Activated T-cell treated with anti-CD3 and anti-CD28 coated beads, Interleukin-2, amount 50 U/mL, for 4 hours (primary cell): ENCODE measurements at places on chromosomes 1 and 21.

DNA sequence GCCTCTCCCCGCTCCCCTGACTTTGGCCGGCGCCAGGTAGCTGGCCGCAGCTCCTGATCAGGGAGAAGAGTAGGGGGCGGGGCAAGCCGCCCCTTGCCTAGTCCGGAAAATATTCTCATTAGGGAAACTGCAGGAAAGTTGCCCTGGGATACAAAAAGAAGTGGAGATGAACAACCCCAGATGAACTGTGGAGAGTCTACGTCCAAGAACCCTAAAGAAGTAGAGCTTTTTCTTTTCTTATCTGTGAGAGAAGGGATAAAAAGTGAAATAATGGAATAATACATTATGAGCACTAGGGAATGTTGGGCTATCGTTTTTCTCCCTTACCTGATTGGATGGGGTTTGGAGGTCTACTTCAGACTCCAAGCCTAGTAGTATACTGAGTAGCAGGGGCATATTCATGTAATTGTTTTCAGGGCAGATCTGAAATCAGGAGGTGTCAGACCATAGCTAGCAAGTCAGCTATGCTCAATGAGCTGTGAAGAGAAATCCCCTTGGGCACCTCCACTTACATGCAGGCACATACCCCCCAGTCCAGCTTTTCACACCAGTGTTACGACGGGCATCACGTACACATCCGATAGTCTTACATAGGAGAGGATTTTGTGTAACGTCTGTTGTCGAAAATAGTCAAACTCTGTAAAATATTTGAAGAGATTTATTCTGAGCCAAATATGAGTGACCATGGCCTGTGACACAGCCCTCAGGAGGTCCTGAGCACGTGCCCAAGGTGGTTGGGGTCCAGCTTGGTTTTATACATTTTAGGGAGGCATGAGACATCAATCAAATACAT, 1.7 kb upstream of the DUSP10 start:
- DNase-seq, result no peak

- DNase-seq, result no peak
Measured at GRCh38 chr1:222904451-222904850, 89.6 kb downstream of the DISP1 start.

DNA sequence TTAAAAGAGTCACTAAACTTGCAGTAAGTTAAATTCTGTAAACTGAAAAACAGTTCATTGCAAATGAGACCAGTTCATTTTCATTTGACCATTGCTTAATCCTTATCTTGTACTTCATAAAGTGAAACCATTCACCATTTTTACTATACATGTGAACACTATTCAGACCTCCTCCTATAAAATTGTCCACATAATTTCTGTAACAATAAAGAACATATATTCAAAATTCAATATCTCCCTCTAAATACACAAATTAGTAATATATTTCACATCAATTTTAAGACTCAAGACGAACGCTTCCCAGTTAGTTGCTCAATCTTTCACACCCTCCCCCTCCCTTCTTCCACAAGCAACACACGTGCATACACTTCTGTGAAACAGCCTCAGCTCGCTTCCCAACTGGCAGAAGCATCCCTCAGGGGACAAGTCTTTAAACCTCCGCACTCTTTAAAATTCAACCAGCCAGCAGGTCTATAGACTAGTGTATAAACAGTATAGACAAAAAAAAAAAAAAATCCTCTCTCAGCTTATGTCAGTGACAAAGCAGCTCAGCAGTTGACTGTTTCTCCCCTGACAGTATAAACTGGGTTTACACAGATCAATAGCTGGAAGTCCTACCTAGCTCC, 99.6 kb downstream of the DENND1B start:
- no peak for DNase-seq

DNA sequence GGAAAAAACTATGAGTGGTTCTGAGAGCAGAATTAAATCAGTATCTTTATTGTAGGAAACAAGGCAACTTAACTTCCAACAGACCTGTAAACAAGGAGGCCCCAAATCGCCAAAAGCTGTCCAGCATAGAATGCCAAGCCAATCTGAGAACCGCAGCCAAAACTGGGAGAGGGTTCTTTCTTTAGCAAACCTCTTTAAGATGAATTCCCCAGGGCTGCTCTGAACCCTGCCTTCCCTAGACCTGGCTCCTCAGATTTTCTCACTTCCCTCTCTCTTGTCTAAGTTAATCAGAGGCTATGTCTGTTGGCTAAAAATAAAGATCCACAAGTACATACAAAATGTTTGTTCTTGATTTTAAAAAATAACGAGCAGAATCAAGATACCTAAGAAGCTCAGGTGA, 141.4 kb downstream of the SMYD3 start:
- no peak for DNase-seq

GRCh38 chr1:81437649-81438048, 363.1 kb upstream of the ADGRL2 start:
- DNase-seq, result no peak

DNA sequence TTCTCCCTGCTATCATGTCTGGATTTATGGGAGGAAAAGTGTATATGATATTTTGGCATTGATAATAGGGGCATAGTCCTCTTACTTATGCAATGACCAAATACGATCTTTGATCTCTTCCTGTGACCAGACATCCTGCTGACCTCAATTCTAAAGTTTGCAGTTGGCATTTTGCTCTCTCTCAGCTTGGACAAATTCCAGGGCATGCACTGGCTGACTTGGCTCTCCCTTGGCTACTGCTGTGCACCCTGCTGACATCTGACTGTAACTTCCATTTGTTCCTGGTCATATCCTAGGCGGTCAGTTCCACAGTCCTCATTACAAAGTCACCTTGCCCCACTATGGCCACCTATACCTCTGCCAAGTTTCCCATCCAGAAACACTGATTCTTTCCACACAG, 380.7 kb upstream of the NR5A2 start:
- no peak for DNase-seq

DNA sequence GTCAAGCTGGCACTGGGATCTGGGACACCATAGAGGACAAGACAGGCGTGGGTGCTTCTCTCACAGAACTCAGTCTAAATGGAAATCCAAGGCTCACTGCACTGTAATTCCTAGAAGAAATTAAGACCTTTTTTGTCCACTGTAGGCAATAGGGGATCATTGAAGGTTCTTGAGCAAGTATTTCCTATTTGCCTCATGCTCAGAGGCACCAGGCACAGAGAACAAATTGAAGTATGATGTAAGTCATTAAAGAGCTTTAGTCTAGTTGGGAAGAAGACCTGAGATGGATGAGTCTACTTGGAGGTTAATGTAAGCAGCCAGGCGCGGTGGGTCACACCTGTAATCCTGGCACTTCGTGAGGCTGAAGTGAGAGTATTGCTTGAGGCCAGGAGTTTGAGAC, 34.6 kb downstream of the EIF2D start:
- DNase-seq, result no peak

DNA sequence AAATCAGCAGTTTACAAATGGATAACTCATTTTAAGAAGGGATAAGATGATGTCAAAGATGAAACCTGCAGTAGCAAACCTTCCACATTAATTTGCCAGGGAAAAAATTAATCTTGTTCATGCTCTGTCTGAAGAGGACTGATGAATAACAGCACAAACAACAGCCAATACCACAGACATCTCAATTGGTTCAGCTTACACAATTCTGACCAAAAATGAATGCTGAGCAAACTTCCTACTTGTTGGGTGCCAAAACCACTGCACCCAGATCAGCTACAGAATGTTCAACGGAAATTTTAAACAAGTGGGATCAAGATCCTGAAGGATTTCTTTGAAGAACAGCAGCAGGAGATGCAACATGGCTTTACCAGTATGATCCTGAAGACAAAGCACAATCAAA, 98.3 kb downstream of the COQ8A start:
- DNase-seq, result no peak

DNA sequence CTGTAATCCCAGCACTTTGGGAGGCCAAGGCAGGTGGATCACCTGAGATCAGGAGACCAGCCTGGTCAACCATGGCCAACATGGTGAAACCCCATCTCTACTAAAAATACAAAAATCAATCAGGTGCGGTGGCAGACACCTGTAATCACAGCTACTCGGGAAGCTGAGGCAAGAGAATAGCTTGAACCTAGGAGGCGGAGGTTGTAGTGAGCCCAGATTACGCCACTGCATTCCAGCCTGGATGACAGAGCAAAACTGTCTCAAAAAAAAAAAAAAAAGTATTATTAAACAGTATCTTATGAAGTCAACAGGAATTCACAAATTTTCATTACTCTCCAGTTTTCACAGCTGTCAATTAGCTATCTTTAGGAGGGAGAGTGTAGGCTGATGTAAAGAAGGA, 3.8 kb downstream of the ACBD6 start:
- no peak for DNase-seq

- DNase-seq, result no peak
Measured at GRCh38 chr1:3465091-3465934, 10.8 kb downstream of the ARHGEF16 start.

DNA sequence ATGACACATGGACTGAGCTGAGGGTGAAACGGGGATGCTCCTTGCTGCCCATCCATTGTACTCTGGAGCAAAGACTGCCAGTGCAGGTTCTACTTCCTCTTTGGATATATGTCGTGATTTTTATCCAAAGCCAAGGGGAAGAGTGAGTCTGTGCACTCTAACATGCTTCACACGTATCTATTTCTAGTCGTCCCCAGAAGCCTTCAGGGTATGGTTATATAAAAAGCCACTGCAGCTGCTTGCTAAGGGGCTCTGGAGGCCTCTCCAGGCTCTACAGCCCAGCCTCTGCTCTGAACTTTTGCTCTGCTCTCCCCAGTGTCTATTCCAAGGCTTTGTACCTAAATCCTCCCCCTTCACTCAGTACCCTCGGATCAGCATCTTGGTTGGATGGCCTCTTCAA, 20.1 kb downstream of the PAFAH2 start:
- no peak for DNase-seq

GRCh38 chr1:103254691-103255090, 146.4 kb upstream of the COL11A1 start:
- no peak for DNase-seq

DNA sequence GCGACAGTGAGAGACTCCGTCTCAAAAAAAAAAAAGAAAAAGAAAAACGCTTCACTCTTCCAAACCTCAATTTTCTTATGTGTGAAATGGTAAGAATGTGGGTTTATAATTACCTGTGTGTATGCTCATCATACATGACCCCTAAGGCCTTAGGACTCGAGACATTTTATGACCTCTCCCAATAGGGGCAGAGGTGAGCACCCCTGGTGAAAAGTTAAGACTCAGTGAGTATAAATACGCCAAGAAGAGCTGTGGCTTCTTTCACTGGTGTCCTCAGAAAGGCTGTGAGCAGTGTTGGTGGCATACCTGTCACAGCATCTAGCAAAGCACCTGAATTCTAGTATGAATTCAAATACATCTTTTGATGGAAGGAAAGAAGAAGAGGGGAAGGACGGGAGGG, 7.8 kb upstream of the FCMR start:
- no peak for DNase-seq

GRCh38 chr1:150151291-150152181, 1.8 kb downstream of the PLEKHO1 start:
- peak; percentile 59 for DNase-seq

- no peak for DNase-seq
Measured at GRCh38 chr1:219659684-219660083, 46.8 kb upstream of the ZC3H11B start.

GRCh38 chr1:107379826-107380225, 239.0 kb downstream of the NTNG1 start:
- DNase-seq, result no peak

GRCh38 chr1:17728123-17728712, 26.9 kb upstream of the ACTL8 start:
- DNase-seq, result no peak

- no peak for DNase-seq
Measured at GRCh38 chr1:21933397-21934248, 3.5 kb downstream of the HSPG2 start.

GRCh38 chr21:21801921-21802320, 803.7 kb downstream of the NCAM2 start:
- no peak for DNase-seq

DNA sequence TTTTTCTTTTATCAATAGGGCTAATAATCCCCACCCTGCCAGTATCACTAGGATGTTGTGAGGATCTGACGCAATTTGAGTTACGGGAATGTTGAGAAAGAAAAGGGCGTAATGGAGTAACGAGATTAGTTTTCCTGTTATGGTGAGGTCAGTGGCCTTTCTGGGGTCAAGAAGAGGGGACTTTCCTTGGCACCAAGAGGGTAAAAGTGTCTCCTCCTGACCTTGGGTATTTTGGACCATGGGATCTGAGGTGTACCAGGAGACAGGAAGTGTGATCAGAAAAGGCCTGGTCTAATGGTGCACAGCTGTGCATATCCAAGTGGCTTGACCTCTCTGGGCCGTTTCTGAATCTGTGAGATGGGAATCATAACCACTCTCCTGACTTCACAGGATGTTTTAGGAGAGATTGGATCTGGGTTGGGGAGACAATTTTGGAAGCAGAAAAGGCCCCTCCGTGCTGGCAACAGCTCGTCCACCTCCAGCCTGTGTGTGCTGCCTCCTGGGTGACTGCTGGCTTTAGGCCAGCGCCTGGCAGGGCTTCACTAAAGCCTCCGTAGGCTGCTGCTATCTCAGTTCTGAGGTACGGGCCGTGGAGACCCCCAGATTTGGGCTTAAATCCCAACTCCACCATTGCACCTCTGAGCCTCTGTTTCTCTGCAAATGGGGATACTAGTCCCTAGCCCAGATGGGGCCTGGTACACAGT, 37.1 kb downstream of the ALPL start:
- DNase-seq, result no peak

GRCh38 chr1:114002492-114003239, 23.4 kb downstream of the OLFML3 start:
- no peak for DNase-seq

DNA sequence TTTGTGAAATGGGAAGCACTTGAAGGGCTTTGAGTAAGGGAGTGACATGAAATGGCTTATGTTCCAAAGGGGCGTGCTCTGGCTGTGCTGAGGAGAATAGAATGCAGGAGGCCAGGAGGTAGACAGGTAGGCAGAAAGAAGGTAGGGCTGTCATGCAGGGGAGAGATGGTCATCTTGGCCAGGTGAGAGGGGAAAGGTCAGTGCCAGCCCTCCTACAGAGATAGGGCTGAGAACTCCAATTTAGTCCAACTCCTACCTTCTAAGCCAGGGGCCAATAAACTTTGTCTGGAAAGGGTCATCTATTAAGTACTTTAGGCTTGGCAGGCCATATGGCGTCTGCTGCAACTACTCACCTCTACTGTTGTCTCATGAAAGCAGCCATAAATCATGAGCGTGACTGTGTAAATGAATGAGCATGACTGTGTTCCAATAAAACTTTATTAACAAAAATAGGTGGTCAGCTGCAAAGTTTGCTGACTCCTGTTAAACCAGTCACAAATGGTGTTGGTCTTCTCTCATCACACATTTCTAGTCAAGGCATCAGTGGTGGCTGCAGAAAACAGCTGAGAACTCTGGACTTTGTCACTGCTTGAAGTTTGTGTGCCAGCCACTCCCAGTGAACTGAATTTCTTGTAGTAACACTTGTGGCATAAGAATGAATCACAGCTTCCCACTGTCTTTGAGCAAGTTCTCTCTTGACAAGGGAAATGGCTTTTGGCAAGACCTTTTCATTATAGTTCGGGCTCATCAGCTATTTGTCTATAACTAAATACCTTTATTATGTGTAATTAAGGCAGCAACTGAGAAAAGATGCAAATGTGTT, 32.0 kb upstream of the CD2 start:
- no peak for DNase-seq

- DNase-seq, result peak; percentile 18
Measured at GRCh38 chr21:33299181-33299752, 25.5 kb upstream of the IFNAR1 start.
